ENCODE measurements at places on chromosomes 3 and 15.

DNA sequence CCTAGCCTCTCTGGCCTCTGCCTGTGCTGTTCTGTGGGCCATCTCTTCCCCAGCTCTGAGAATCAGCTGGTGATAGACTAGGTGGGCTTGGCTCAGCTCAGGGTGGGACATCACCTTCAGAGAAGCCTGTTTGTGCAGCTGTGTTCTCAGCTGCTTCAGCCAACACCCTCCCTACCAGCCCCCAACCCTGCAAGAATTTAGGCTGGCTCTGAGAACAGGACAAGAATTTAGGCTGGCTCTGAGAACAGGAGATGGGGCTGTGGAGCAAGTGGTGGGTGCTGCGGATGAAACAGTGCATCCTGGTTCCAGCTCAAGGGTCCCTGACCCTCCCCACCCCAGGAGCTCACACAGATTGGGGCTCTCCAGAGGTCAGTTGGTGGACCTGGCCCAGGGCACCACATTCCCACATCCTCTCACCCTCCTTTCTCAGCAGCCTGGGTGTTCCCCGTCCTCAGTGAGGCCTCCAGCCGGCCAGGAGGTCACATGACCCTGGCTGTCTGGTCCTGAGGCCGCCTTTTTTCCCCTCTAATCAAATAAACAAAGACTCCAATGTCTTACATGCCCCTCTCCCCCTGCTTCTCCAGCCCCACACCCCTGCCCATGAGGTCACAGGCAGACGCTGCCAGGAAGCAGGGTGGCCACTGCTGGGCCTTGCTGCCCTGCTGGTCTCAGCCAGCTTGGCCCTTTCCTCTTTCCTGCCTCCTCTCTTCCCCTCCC lies 14.9 kb downstream of the PLEKHO2 start:
- DNase-seq = no peak

GRCh38 chr3:172189213-172189612 lies 149.8 kb downstream of the FNDC3B start:
- no peak for DNase-seq

DNA sequence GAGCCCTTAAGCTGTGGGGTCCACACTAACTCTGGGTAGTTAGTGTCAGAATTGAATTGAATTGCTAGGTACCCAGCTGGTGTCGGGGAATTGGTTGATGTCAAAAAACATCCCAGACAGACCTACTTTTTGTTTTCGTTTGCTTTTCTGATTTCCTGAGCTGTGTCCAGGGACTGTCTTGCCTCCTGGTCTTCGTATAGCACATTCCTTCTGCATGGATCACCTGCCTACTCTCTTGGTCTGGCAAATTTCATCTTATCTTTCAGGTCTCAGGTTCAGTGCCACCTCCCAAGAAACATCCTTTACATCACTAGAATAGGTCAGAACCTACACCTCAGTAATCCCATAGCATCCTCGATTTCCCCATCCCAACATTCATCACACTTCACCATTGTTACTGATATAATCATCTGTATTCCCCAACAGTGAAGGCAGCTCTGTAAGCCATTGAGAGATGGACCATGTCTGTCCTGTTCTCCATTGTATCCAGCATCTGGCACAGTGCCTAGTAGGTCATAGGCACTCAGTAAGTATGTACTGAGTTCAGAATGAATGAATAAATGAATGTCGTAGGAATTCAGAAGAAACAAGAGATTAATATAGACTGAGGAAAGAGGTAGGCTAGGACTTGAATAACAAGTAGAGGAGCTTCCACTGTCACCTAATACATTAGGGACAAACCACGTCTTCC lies 81.2 kb downstream of the ANP32A start:
- DNase-seq = no peak

- DNase-seq = no peak
Measured at GRCh38 chr3:53695324-53695690, 150.9 kb downstream of the CHDH start.

All from GM18507 (cell line).